ENCODE measurements at places on chromosomes 6 and 20.

GRCh38 chr20:32440069-32440757 lies 82.1 kb downstream of the ASXL1 start:
- no peak for DNase-seq

DNA sequence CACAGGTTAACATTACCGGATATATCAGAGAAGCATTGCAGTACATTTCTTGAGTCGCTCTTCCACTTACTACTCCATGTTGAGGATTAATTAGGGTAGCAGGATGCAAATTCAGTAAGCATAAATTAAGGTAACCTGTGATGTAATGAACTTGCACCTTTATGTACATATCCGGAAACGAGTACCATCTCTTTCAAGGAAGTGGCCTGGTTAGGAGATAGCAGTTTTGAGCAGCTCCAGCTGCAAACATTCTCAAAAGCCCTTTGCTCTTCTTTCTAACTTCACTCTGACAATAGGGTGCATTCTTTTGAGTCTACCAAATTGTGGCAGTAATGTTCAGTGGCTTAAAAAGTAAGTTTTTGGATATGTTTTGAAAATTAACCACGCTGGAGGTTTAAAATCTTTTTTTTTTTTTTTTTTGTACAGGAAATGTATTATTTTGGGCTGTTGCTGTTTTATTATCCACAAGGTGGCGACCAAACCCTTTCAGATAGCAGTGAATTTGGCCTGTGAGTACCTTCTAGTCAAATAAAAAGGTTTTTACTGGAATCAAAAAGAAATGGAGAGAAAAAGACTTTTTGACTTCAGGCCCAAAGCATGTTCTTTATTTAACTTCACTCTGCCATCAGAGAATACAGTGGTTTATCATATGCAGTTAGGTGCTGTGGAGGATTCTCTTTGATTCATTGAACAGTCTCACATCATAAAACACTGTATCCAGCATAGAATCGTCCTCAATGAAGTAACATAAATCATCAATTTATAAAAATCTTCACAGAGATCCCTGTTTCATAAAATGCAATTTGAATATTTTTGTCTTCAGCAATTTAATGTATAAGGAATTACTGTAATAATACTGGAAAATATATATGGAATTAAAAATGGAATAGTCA lies 8.9 kb downstream of the FAM217B start:
- DNase-seq: no peak

GRCh38 chr6:113623129-113623528 lies 234.0 kb upstream of the MARCKS start:
- DNase-seq: no peak

GRCh38 chr6:4682431-4683097 lies 93.6 kb upstream of the CDYL start:
- no peak for DNase-seq

GRCh38 chr6:123859291-123859690 lies 55.6 kb downstream of the NKAIN2 start:
- DNase-seq: no peak

DNA sequence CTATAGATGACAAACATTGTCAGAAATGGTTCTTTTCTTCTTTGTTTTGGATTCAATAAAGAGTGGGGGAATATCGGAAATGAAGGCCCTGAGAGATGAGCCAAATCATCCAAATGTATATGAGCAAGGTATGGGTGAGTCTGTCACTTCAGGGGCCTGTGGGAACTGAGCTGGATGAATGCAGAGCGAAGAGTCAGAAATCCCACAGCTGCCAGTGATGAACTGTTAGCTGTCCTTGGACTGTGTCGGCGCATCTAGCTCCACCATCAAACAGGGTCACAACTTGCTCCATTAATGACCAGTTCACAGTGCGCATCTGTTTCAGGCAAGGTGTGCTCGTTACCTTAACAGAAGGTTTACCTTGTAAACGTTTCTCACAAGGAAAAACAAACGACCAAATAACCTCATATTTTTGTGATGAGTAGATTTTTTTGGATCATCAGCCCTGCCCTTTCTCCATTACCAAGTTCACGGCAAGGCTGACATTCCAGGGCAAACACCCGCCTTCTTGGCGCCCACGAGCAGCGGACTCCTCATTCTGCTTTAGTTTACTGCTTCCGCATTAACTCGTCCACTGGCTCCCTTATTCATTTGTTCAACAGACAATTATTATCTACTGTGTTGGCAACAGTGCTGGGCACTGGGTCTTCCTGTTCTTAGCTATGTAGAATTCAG lies 15.0 kb upstream of the CCN6 start:
- no peak for DNase-seq

DNA sequence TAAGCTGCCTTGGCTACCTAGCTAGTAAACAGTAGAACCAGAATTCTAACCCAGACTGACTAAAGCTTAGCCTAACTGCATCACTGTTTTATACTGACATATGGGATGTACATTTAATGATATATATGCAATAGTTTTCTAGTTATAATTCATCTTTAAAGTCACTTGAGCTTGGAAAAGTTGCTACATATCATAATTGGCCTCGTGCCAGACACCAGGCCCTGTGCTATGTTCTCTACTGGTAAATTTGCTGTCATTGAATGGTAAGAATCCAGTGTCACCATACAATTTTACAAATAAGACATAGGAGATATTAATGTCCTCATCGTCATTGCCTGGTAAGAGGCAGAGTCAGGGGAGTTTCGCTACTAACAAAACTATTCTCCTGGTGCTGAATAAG lies 396.8 kb downstream of the CDKAL1 start:
- no peak for DNase-seq

- DNase-seq: no peak
Measured at GRCh38 chr20:53655625-53656292, 62.1 kb upstream of the ZNF217 start.

DNA sequence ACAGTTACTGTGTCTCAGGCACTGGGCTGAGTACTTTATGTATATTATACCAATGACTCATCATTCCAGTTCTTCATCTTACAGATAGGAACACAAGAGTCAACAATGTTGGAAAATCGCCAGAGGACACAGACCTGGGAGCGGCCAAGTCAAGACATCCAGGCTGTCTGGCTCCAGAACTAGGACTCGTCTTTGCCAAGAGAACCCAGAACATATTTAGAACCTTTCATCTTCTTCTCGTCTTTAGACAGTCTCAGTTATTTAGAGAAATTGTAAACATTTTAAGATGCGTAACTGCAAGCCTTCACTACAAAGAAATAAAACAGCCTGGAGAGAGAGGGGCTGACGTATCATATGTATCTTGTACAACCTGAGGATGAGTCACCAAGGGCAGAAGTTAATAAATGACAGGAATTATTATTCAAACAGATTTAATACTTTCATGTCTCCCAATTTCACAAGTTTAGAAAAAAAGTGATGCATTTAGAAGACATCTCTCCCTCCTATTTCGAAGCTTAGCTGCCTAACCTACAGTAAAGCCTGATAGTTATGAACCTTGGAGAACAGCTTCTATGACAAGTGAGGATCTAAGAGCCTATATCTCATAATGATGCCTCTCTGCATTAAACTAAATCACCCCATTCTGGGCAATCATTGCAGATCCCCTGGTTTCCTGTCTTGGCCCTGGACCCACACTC lies 43.4 kb downstream of the SLC22A3 start:
- DNase-seq: no peak

- DNase-seq: no peak
Measured at GRCh38 chr6:25016014-25016720, 80.4 kb upstream of the RIPOR2 start.

GRCh38 chr6:109961611-109962041 lies 16.5 kb upstream of the GPR6 start:
- no peak for DNase-seq

GRCh38 chr6:38024908-38025307 lies 205.4 kb downstream of the ZFAND3 start:
- DNase-seq: no peak

DNA sequence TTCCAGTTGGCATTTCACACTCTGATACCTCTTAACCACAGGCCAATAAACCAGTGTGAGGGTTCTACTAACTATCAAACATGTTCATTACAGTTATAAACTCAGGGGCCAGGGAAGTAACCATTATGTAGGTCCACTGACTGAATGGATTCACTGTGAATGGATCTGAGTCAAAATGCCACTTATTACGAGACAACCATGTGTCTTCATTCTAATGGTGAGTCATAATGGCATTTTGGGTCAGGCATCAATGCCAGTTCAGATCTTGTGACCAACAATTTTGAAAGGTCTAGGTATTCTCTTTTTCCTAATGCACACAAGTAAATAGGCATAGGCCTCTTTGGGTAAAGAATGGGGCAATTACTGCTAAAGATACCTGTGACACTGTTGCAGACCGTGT lies 112.2 kb upstream of the HEY2 start:
- no peak for DNase-seq

DNA sequence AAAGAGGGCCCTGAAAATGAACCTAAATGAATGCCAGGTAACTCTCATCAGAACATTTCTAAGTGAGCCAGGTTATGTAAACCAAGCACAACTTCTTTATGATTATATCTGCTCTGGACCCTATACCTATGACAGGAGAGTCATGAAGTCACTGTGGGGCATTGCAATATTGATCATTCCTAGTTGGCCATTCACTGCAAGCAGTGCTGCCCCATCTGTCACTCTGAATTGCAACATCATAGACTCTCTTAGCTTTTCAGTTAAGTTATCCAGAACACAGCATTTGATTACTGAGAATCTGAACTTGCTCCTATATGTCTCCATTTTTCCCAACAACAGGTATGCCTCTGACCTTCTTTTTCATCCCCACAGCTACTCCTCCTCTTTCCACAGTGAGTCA lies 3.3 kb downstream of the COL21A1 start:
- DNase-seq: no peak

- no peak for DNase-seq
Measured at GRCh38 chr20:58010186-58010585, 218.3 kb downstream of the ANKRD60 start.

GRCh38 chr20:40592941-40593340 lies 96.1 kb downstream of the MAFB start:
- no peak for DNase-seq

- DNase-seq: no peak
Measured at GRCh38 chr20:35174458-35175216, 2.8 kb downstream of the PROCR start.

GRCh38 chr6:170050591-170051041 lies 240.3 kb downstream of the DLL1 start:
- no peak for DNase-seq

- no peak for DNase-seq
Measured at GRCh38 chr6:167965592-167966539, 31.6 kb upstream of the KIF25 start.

- DNase-seq: no peak
Measured at GRCh38 chr6:118787724-118788423, 106.1 kb upstream of the ASF1A start.

DNA sequence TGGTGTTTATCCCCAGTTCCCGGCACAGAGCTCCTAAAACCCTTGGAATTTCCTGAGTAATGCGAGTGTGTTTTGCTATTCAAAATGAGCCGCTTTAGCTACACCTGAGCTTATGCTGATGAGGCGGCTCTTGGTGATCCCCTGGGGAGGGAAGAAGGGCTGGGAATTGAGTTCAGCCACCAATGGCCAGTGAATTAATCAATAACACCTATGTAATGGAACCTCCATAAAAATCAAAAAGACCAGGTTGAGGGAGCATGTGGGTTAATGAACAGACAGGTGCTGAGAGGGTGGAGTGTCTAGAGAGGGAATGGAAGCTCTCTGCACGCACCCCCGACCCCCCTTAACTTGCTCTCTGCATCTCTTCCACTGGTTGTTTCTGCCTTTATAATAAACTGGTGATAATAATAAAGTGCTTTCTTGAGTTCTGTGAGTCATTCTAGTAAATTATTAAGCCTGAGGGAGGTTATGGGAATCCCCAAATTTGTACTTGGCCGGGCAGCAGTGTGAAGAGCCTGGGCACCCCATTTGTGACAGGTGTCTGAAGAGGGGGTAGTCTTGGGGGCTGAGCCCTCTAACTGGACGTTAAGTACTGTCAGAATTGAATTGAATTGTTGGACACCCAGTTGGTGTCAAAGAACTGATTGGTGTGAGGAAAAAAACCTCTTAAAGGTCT lies 24.6 kb upstream of the SERPINB1 start:
- DNase-seq: no peak

DNA sequence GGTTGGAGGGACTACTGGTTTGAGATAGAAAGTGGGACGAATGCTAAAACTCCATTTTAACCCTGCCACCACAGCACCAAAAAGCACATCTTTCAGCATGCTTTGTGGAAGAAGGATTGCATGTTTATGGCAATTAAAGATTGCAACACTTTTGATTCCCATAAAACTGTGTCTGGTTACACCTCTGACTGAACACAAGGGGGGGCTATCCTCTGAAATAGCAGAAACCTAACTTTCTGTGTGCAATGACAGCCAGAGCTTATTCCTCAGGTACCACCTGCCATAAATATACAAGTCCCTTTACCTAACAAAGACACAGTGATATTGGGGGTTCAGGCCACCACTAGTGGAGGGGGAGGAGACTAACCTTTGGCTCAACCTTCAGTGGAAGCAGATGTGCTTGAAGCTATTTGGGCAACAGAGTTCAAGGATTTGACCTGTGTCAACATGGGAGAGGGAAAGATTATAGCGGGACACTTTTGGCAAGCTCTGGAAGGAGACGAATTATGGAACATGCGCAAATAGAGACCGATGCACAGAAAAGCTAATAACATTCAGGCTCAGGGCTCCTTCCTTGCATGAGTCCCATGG lies 9.6 kb upstream of the PLG start:
- DNase-seq: no peak

DNA sequence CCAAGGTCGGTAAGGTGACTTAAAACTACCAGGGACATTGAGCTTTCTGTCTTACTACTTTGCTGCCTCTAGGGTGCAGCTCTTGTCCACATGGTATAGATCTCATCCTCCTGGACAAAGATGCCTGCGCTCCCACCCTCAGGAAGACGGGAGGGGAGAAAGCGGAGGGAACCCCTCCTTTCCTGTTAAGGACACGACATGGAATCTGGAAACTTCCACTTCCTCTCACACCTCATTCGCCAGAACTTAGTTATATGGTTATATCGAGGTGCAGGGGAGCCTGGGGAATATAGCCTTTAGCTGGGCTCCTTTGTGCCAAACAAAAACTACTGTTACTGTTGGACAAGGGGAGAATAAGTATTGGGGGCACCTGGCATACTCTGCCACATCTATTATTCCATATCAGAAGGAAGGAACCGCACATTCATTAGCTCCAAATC lies 224.3 kb upstream of the TSHZ2 start:
- no peak for DNase-seq

DNA sequence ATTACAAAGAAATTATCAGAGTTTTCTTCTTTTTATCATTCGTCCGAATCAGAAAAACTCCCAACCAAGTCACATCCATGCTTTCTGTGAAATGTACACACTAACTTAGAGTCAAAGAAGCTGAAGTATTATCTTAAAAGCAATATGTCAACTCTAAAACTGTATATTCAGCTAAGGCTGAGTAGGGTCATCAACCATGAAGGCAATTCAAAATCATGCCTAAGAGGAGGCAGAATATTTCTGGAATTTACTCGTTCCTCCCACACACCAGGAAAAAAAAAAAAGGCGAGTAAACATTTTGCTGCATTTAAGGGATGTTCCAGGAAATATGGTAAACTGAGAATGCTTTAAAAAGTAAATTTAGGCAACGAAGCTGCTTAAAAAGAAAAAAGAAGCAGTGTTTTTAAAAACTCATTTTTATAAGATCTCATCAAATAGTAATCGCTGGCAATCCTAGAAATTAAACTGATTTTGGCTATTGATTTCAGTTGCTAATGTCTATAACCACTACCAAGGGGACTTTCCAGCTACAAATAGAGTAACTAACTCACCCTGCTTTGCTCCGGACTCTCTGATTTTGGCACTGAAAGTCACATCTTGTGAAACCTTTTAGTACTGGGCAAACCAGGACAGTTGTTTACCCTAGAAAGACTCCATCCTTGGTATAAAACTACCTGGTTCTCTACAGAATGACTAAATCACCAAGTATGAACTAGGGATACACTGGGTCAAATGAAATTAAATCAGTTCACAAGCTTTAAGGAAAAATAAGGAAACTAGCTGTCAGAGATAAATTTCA lies 82.8 kb downstream of the MBOAT1 start:
- DNase-seq: no peak
